ENCODE measurements at places on chromosomes 11 and 22.

DNA sequence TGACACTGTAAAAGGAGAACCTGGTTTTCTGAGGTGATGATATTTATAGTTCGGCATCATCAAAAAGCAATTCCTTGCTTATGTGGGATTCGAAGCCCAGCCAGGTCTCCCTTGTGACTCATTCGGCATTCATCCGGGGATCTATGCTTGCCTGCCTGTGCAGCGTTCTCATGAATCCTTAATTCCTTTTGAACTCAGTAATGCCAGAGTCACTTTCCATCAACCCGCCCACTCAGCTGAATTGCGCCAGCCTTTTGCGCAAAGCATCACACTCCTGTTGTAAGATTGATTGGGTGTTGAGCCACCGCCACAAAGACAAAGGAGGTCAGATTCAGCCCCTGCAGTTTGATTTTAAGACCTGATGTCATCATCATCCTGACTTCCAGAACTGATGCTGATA is 128.6 kb downstream of the SLC17A6 start:
- no peak for DNase-seq

GRCh38 chr11:70033711-70034070 is 44.4 kb upstream of the ANO1 start:
- no peak for DNase-seq

DNA sequence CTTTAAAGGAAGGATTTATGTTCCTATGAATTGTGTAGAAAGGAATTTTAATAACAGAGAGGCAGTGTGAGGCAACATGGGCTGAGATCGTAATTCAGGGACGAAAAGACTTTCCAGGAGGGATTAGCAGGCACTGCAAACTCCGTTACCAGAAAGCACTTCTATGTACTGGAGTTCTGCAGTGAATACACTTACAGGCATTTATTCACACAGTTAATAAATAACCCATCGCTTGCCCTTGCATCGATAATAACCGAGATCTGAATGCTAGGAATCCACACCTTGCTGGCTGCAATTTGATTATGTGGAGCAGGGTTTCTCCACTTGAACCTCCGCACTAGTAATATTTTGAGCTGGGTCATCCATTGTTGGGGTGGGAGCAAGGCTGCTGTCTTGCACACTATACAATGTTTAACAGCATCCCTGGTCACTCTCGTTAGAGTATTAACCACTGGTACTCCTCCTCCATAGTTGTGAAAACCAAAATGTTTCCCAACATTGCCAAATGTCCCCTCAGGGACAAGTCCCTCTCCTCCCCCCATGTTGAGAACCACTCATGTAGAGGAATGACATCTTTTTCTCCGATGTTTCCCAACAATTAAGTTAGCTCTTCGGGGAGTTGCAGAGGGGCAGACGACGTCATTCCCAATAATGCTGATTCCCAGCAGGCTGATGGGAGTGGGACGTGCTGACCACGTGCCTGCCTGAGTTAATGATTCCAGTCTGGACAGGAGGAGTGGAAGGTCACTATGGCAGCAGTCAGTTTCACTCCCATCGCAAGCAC is 99.5 kb downstream of the SNX19 start:
- no peak for DNase-seq

DNA sequence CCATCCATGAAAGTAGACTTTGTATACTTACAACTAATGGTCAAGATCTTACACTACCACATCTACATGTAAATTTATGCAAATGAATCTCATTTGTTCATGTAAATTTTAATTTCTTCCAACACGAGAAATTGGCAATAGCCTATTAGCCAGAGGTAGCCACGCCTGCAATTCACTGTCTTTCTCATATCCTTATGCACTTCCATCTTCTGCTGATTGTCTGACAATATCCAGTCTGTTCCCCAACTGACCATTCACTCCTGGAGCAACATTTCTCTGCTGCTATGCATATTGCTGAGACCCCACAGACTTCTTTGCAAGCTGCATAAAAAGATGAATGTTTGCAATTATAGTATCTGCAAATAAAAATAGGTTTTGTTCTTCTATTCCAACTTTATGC is 2.5 kb downstream of the NNMT start:
- DNase-seq, result no peak

DNA sequence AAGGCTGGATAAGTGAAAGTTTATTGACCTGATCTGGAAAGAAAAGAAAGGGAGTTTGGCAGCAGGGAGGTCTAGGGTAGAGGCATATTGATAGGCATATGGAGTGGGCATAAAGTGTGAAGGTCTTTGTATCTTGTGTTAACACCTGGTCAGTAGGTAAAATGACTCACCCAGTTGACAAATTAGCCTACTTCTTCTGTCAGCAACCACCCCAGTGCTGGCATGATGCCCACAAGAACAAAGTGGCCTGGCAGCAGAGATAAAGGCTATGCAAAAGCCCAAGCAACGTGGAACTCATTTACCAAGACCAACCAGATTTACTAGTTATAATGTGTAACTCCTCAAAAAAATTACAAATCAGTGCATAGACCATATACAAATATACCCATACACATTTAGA is 4.9 kb downstream of the OR10A3 start:
- peak; percentile 88 for DNase-seq

DNA sequence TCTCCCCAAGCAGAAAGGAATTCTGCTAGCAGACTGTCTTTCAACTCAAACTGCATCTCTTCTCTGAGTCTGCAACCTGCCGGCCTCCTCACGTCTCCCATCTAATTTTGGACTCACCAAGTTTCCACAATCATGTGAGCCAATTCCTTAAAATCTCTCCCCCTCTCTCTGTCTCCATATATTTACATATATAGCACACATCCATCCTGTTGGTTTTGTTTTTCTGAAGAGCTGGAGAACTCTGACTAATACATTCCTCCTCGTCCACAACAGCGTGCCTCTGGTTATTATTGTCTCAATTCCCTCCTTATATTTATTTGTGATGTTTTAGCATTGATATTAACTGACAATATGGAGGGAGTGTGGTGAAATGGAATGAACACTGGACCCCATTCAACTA is 29.6 kb upstream of the FJX1 start:
- no peak for DNase-seq

DNA sequence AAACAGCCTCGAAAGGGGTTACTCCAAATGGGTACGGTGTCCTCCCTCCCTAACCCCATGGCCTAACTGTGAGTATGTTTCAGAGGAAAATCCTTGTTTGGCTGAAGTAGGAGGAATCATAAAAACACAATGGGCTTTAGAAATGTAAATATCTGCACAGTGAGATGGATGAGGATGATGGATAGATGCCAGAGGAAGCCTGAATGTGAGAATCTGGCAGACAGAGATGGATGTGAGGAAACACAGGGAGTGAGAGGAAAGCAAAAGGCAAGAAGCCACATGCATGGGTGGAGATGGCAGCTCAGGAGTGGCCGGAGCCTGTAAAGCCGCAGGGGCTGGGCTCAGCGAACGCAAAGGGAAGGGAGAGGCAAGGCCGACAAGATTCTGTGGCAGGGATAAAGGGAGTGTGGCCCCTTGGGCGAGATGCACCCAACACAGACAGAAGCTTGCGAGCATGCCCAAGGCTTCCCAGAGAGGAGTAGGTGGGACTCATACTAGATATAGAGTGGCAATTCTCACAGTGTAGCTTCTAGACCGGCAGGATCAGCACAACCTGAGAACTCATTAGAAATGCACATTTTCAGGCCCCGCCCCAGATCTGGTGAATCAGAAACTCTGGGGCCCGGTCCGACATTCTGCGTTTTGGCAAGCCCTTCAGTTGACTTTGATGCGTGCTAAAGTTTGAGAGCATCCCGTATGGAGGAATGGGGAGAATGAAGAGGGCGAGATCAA is 237.3 kb upstream of the CADM1 start:
- peak; percentile 14 for DNase-seq

DNA sequence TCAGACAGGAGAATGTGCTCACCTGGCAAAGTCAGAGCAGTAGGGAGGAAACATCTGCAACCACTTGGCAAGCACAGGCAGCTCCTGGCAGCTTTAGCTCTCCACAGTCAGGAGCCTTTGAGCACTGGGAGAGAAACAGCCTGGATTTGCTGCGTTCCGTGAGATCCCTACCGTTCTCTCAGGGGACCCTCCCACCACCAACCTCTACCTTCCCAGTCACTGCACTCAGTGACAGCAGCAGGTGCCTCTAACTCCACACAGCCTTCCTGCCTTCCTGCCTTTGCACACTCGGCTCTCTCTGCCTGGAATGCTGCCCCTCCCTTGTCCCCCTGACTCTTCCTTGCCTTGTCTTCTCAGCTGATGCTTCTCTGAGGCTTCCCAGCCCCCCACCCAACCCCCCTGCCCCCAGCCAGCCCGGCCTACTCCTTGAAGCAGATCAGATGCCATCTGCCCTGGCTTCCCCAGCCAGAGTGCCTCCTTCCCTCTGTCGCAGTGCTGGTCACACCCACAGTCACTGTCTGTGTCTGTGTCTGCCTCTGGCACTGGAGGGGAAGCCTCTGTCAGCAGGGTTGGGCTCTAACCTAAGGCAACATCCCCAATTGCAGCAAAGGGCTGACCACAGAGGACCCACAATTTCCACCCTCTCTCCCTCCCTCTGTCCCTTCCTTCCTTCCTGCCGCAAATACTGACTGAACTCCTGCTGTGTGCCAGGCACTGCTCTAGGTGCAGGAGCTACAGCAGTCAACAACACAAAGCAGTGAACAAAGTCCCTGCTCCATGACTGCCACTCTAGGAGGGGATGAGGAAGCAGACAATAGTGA is 14.9 kb upstream of the TSKU start:
- peak; percentile 84 for DNase-seq

DNA sequence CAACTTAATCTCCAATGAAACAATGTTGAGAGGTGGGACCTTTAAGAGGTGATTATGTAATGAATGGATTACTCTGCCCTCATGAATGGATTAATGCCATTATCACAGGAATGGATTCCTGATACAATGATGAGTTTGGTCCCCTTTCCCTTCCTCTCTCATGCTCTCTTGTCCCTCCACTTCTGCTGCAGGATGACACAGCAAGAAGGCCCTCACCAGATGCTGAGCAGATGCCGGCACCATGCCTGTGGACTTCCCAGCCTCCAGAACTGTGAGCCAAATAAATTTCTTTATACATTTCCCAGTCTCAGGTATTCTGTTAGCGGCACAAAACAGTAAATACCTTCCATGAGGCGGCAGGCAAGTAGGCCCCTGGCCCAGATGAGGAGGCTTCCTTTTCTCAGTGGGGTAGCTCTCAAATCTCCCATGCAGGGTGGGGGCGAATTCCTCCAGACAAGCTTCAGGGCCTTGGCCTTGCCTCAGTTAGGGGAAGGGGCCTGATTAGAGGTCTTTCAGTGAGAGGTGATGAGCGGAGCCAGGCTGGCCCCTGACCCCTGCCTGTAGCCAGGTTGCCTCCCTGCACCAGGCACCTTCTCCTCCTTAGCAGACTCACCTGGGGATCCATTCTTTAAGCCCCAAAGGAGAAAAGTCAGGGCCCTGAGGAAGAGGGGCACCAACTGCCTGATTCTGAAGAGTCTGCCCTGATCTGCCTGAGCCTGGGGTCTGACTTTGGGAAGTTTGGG is 86.0 kb downstream of the RRM1 start:
- DNase-seq, result no peak

DNA sequence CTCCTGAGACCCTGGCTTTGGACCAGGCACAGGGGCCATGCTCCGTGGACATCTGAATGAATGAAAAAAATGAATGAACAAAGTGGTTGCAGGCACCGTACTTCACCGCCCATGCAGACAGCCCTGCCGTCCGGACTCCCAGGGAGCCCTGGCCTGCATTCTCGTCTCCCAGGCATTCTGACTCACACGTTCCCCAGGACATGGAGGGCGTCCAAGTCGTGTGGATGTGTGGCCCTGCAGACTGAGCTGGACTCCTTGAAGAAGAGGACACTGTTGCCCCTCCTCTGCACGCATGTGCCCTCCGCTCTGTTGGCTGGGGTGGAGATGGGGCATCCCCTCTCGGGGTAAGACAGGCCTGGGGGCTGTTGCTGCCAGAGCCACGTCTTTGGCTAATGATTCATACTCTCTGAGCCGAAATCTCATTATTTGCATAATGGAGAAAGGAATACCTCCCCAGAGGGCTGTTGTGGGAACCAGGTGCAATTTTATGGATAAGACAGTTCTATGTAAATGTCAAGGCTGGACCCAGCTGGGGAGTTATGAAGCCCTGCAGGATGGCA is 49.7 kb downstream of the RTL6 start:
- no peak for DNase-seq

GRCh38 chr22:49447837-49448236 is 379.8 kb downstream of the BRD1 start:
- DNase-seq, result no peak

- no peak for DNase-seq
Measured at GRCh38 chr11:93143186-93143585, 54.6 kb downstream of the SLC36A4 start.

DNA sequence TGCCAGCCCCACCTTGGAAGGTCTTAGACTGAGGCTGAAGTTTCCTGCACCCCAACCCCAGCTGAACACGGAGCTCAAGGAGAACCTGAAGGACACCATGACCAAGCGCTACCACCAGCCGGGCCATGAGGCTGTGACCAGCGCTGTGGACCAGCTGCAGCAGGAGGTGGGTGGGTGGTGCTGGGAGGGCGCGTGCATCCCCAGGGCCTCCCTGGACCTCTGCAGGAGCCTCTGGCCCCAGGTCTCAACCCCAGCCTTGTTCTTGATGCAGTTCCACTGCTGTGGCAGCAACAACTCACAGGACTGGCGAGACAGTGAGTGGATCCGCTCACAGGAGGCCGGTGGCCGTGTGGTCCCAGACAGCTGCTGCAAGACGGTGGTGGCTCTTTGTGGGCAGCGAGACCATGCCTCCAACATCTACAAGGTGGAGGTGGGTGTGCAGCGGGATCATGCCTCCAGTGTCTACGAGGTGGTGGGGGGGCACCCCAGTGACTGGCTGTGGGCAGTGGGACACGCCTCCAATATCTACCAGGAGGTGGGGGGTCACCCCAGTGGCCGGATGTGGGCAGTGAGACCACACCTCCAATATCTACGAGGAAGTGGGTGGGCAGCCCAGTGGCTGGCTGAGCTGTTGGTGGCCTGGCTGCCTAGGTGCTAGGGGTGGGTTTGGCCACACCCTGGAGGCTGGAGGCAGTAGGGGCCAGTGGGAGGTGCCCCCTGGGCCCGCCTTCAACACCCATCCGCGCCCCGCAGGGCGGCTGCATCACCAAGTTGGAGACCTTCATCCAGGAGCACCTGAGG is 4.6 kb downstream of the CD151 start:
- DNase-seq, result no peak

DNA sequence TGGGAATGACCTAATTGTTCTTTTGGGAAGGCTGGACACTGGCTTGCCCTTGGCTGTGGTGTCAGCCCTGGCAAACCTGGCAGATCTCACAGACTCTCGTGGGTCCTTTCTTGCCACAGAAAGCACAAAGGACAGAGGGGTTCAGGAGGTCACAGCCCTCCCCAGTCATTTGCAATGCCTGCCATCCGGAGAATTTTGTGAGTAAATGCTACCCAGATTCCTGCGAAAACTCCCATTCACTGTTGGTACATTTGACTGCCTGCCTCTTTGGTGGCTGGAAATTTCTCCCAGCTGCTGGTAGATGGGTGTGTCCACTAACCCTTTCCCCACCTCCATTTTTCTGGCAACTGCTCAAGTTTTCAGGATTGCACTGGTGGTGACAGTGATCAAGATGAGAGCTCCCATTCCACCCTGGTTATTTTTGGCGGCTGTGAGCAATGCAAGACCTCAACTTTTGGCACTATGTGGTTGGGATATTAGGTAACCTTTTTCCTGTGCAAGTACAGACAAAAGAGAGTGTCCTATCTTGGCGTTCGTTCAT is 155.7 kb downstream of the NAV2 start:
- DNase-seq, result no peak

GRCh38 chr11:4932751-4933150 is 8.6 kb upstream of the OR51G1 start:
- DNase-seq, result no peak

GRCh38 chr22:17631076-17631565 is 2.6 kb upstream of the ATP6V1E1 start:
- DNase-seq, result no peak

- DNase-seq, result no peak
Measured at GRCh38 chr22:40113696-40114095, 64.0 kb upstream of the TNRC6B start.
